Stimulated activated CD4-positive, alpha-beta T cell treated with anti-CD3 and anti-CD28 coated beads, Interleukin-4, amount 100 ng/mL, for 48 hours (primary cell): ENCODE measurements at places on chromosomes 7 and 10.
A peak's percentile ranks its signal among the peaks of the same experiment; 100 is the strongest.

GRCh38 chr7:138738114-138738513 lies 37.0 kb upstream of the SVOPL start:
- no peak for DNase-seq

DNA sequence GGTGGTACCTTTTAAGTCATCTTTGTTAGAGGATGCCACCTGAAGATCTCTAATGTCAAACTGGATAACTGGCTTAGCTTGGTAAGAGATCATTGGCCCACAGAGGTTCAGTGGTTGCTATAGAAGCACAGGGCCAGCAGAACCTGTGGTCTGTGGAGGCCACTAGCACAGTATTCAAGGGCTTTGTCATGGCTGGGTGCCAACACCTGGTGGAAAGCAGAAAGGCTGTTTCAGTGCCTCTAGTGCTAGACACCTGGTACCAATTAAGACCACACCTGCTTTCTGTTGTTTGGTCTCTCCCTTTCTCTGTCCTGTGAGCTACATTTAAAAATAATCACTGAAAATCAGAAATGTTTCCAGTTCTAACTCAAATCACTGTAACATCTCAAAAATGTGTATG lies 10.0 kb upstream of the PCGF5 start:
- DNase-seq = no peak

DNA sequence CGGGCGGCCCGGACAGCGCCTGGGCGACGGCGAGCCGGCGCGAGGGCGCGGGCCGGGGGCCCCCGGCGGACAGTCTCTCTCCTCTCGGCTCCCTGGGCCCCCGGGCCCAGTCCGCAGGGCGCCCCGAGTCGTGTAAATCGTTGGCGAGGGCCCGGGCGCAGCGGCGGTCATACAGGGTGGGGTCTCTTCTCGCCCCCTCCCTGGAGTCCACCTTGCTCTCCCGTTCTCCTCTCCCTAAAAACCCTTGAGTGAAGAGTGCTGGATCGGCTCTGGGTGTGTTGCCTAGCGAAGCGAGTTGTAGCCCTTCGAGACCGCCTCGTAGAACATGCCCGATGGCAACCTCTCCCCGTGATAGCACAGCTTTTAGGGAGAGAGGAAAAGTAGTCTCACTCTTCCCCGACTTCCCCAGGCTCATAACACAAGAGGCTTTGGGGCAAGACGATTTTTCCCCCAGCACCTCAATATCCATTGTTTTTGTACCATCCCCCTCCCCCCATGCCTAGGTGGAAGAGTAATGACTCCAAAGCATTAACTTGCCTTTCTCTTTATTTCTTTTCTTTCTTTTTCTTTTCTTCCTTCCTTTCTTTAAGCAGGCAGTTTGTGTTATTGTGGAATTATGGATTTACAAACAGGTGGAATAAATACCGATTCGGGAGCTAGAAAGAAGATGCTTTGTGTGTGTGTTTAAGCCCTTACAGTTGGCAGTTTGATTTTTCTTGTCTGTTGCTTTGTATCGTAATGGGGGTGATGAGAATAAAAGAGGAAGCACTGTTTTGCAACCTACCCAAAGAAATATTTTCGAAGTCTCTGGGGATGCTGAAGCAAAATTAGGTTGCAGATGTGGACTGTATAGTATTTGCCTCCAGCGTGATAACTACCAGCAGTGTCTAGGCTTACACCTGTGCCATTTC lies 822 bp downstream of the SHOC2 start:
- DNase-seq = no peak

GRCh38 chr7:130274983-130275591 lies 8.4 kb downstream of the CPA2 start:
- no peak for DNase-seq

- no peak for DNase-seq
These were observed 370.9 kb downstream of the SH2D4B start for GRCh38 chr10:80908611-80909010.

- DNase-seq = no peak
These were observed 83.3 kb downstream of the NT5C2 start for GRCh38 chr10:103109821-103110220.

- DNase-seq = no peak
These were observed 586.1 kb upstream of the CELF2 start for GRCh38 chr10:10431422-10432066.

DNA sequence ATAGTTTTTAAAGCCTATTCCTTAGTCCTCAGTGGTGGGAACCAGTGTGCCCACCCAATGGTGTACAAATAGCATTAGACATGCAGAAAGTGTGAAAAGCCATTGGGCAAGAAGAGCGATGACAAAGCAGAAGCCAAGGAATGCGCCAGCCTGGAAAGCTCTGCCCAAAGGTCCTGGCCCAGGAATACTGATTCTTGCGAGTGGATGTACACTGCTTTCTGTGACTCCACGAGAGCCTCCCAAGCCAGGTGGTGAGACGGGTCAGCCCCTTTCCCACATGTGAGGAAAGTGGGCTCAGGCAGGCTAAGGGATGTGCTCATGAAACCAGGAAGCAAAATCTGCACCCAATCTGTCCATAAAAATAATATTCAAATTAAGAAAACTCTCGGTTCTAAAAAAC lies 106.6 kb downstream of the ADCY1 start:
- DNase-seq = no peak

DNA sequence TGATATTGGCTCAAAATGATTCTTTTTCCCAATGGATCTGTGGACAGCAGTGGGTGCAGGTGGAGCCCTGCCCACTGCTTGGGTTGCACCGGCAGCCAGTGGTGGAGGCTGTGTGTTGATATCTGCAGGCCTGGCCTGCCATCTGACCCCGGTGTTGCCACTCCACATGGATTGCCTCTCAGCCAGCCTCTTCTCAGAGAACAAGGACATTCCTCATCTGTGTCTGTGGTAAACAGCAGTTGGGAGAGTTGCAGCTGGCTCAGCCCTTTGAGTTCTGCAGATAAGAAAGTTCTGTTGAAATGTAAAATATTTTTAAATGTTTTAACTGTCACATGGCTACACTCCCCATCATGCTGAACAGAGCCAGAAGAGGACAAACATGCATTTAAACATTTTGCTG lies 374.9 kb upstream of the CELF2 start:
- no peak for DNase-seq

DNA sequence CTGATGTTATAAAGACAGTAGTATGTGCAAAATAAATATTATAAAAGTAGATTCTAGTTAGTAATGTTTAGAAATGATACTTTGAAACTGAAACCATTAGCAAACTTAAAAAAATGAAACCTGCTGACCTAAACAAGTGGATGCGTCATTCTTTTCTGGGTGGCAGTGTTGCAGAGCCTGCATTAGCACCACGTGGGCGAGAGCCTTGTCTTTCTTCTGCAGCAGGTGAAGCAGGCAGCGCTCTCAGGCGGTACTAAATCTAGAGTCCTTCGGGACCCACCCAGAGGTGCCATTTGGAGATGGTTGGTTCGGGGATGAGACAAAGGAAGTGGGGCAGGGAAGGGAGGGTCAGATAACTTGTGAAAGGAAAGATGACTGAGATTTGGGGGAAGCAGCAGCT lies 759.1 kb upstream of the IGFBP3 start:
- no peak for DNase-seq

GRCh38 chr7:155857141-155857540 lies 44.9 kb upstream of the SHH start:
- DNase-seq = no peak

DNA sequence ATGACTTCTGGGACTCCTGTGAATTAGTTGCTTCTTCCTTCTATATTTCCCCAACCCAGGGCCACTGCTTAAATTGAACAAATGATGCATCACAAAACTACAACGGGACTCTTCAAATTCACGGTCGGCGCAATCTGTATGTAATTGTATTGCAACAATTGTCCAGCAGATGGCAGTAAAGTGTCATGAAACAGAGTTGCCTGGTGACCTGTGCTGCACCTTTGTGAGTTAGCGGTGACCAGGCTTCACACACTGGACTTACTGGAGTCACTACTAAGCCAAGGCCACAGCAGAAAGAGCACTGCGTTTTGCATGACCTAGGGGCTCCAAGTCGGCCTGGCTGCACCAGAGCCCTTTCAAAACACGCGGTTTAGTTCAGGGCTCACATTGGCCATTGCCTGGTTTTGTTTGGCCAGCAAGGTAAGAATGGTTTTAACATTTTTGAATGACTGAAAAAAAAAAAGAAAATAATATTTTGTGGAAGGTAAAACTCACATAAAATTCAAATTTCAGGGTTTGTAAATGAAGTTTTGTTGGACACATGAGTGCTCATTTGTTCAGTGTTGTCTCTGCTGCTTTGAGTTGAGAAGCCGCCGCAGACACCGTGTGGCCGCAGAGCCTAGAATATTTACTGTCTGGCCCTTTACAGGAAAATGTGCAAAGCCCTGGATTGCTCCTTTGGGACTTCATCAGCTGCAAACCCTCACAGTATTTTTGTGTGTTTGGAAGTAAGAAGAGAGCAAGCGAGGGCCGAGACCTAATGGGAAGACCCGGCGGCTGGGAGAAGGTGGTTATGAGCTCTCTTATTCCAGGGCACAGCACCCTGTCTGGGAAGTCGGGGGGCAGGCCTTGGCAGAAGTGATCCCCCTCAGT lies 23.2 kb upstream of the ZNF32 start:
- peak; percentile 12 for DNase-seq

- DNase-seq = no peak
These were observed 117.5 kb upstream of the HGF start for GRCh38 chr7:81887098-81888090.

DNA sequence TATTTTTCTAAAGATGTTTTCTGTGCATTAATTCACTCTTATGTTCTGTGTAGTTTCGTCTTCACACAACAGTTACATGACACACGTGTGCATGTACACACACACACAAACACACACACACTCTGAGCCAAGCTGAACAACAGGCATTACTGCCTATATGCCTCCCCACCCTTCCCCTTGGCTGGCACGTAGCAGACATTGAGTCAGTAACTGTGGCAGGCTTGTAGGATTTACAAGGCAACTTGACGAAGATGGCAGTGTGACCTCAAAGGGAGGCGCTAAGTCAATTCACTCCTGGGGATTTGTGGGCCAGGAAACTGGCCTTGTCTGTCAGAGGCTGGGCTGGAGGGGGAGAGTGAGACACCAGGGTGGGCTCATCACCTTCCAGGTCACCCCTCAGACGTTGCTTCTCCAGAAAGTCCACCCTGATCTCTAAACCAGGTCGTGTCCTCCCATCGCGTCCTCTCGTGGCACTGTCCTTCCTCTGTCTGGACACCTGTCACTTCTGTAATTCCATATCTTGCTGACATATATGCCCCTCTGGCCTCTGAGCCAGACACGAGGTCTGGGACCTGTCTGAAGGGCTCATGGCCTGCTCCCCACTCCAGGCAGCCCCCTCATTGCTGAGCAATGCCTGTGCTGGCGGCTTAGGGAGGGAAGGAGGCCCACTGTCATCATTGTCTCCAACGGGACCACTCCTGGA lies 41.1 kb upstream of the INPP5A start:
- DNase-seq = no peak

DNA sequence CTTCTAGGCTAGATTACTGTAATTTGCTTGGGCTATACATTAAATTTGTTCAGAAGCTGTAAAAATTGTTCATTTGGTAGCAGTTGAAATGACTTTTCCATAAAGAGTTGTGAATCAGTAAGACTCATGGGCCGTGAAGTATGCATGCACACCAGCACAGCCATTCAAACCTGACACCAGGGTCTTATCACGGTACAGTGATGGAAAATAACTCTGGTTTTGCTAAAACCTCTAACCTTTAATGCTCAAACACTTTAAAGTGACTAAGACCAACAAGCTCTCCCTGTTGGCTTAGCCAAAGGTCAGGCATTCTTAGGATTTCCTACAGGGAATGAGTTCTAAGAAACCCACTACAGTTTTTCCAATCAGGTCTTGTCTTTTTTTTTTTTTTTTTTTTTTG lies 11.5 kb downstream of the ARL3 start:
- no peak for DNase-seq

- DNase-seq = no peak
These were observed 168.6 kb upstream of the ZMIZ1 start for GRCh38 chr10:78899996-78900714.

- DNase-seq = no peak
These were observed 55.3 kb downstream of the TCAF1 start for GRCh38 chr7:143846692-143847091.

- DNase-seq = no peak
These were observed 9.1 kb upstream of the SLC29A3 start for GRCh38 chr10:71309919-71310318.

GRCh38 chr10:65040796-65041195 lies 1519.6 kb downstream of the REEP3 start:
- no peak for DNase-seq

- DNase-seq = no peak
These were observed at the start of gene PDE1C for GRCh38 chr7:32070406-32071360. TSS of gene PDE1C (minus strand) at chr7:32070407.

DNA sequence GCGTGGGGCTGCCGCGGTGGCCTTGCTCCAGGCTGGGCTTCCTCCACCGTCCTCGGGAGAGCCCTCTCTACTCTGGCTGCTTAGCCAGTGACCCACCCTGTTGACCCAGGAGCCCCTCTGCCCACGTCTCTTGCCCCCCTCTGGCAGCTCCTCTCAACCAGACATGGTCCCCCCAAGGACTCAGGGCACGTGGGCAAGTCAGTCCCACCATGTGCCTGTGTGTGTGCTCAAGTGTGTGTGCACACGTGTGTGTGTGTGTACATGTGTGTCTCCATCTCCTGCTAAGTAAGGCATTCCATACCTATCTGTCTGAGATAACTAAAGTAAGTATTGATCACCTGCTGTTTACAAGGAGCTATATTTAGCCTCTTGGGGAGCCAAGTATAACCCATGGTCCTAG lies 101.0 kb downstream of the C10orf105 start:
- no peak for DNase-seq

- DNase-seq = no peak
These were observed 32.1 kb downstream of the ADCYAP1R1 start for GRCh38 chr7:31084226-31084625.

DNA sequence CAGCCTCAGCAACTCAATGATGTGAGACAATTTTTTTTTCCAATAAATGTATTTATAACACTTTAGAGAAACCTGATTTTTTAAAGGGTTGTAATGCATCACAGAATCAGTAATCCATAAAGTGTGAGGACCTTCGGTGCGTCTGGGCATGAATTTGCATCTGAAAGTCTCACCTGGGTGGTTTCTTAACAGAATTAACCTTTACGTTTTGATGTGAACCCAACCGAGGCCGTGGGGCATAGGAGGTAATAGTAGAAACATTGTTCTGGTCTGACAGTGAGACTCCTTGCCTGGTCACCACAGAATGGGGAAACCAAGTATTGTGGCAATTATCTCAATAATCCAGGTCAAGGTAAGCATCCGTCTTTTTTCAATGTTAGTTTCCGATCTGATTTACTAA lies 114.6 kb downstream of the PRKCQ start:
- DNase-seq = no peak

GRCh38 chr7:32415936-32416335 lies 74.2 kb downstream of the LSM5 start:
- no peak for DNase-seq

DNA sequence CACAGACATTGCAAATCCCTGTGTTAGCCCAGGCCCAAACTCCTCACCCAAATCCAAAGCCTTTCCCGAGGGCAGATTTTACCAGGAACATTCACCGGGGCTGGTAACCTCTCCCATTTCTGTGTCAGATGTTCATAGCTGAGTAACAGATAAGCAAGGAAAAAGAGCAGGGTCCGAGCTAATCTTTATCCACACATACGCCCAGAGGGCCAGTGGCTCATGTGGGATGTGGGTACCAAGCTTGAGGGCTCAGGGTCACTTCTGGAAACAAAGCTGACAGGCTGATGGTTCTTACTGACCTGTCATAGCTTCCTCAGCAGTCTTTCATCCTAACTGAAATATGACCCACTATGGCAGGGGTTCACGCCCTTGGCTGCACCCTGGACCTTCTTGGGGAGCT lies 39.8 kb downstream of the HBP1 start:
- no peak for DNase-seq

GRCh38 chr7:91407942-91408341 lies 143.7 kb downstream of the FZD1 start:
- no peak for DNase-seq
